Bronchial epithelial cell (primary cell): ENCODE measurements at places on chromosomes 6 and 20.

GRCh38 chr6:43993881-43994523, 133.2 kb downstream of the MRPL14 start:
- DNase-seq: no peak

DNA sequence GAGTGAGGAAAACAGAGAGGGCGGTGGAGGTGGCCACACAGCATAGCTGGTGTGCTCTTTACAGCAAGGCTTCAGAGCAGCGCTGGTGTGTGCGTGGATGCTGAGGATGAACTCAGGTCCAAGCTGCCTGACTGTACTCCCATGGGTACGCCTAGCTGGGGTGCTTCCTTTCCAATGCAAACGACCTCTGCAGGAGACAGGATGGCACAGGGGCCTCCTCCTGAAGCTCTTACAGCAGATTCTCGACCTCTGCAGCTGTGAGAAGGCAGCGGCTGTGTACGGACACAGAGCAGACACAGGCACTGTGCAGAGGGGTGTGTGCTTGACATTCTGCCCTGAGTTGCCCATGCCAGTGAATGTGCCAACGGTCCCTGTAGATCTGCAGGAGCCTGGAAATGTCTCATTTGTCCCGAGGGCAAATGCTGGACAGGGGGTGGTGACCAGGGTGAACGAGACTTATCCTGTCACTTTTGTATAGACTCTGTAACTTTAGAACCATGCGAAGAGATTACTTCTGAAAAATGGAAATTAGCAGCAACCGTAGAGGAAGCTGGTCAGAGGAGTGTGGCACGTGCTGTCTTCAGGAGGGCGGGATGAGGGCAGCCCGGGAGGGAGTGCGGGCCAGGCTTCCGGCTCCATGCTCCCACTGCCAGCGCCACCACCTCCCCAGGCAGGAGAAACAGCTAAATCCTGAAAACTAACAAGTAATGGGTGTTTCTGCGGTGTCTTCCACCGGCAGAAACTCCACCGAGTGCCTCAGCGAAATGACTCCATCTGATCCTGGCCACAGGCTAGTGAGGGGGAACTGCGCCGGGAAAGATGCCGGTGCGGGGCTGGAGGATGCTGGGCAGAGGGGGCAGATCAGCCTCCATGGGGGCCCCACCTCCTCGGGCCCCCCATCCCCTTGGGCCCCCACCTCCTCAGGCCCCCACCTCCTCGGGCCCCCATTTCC, 120.9 kb upstream of the RPS6KA2 start:
- no peak for DNase-seq

DNA sequence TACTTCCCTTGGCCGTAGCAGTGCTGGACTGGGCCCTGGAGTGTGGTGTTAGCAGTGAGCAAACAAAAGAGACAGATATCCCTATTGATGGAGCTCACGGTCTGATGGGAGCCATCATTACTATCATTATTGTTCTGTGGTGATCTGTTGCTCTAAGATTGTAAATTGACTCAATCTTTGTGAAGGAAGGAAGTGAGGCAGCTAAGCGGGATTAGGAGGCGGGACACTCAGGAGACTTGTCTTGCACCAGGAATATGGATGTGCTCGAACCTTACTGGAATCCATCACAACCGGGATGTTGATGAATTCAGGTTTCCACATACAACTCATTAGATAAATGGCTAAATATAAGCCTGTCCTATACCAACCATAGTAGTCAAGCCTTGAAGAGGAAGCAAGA, 25.5 kb upstream of the FAM50B start:
- DNase-seq: no peak

GRCh38 chr20:64000906-64001305, 20.0 kb downstream of the PRPF6 start:
- DNase-seq: no peak
